Right lobe of liver (tissue), 6 donors: ENCODE measurements at places on chromosomes 1 and 21. TPM values are rescaled to one million over a fixed set of nuclear protein-coding genes. Genes with fewer than 3 reads are reported as not detected.

The SHISA4 gene
- total RNA-seq = 3.6 TPM

The ZNF593OS gene
- not detected for total RNA-seq

DNA sequence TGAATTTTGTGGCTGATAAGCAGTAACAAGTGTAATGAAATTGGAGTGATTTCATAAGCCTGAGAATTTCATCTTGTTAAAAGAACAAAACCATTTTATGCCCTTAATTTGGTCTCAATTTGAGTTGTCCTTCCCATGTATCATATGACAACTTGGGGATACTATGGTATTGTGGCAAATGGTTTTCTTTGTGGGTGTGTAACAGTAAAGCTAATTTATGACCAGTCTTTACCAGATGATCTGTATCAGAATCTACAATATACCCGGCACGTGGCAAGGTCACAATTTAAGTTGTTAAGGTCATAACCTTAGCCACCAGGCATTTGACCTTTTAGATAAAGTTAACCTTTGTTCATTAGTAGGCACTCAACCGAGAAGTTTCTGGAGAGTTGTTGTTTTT lies 9.1 kb downstream of the NFIA start:
- peak overlapping the region; percentile 6 for H3K4me3 ChIP-seq
- peak overlapping the region; percentile 47 for H3K27ac ChIP-seq
- no peaks in the 10 kb centered on the region for H3K27me3 ChIP-seq

- no peak overlapping the region for H3K27ac ChIP-seq
- H3K27me3 ChIP-seq = no peaks in the 10 kb centered on the region
- no peak overlapping the region for H3K4me3 ChIP-seq
- peak; percentile 60 for DNase-seq
These were observed 25.5 kb downstream of the CAPN9 start for GRCh38 chr1:230772457-230773395.

DNA sequence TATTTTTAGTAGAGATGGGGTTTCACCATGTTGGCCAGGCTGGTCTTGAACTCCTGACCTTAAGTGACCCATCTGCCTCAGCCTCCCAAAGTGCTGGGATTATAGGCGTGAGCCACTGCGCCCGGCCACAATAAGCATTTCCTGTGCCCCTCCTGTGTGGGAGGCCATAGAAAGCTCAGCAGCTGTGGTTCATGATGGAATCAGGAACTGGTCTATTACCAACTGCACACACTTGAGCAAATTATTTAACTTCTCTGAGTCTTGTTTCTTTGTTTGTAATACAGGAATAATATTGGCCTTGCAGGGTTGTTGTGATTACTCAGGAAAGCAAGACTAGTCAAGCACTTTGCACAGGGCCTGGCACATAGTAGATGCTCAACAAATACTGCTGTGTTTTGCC lies 15.0 kb downstream of the RHBG start:
- no peak overlapping the region for H3K27ac ChIP-seq
- no peak overlapping the region for H3K4me3 ChIP-seq
- H3K4me1 ChIP-seq = no peaks in the 10 kb centered on the region

- DNase-seq = no peak
- H3K36me3 ChIP-seq = peaks cover 55% of the 10 kb centered on the region
- no peak overlapping the region for H3K27ac ChIP-seq
- H3K27me3 ChIP-seq = no peaks in the 10 kb centered on the region
- H3K4me3 ChIP-seq = no peak overlapping the region
These were observed 36.8 kb downstream of the DHRS3 start for GRCh38 chr1:12581179-12581578.

DNA sequence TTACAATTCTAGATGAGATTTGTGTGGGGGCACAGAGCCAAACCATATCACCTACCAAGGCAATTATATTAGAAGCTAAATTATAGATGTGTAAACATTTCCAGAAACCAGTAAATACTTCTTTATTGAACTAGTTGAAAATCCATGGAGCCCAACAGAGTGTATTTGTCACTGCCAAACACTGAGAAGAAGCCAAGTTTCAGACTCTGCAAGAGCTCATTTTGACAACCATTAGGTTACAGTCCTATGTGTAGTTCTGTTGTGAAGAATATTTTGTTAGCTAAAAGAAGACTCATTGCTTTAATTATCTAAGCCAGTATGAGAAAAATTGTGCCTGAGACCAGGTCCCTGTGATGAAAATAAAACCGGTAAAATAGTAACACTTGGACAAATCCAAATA lies 358.9 kb upstream of the SGIP1 start:
- H3K4me3 ChIP-seq = no peak overlapping the region
- DNase-seq = no peak

- DNase-seq = no peak
- H3K27ac ChIP-seq = no peak overlapping the region
These were observed 47.6 kb upstream of the ABCG1 start for GRCh38 chr21:42171091-42172053.

DNA sequence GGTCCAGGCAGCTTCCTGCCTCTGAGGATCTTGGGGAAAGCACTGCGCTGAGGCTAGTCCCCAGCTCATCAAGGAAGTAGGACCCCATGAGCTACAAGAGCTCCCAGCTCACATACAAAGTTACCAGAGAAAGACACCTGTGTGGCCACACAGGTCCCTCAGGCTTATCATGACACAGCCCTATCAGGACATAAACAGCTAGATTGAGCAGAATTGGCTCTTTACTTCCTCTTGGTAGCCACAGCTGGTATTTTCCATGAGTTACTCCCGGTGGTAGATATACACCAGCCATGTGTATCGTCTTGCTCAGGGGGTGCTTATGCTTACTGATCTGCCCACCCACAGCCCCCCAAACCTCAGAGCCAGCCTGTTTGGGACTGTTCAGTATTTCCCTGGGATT lies 1.2 kb downstream of the LENEP start:
- no peaks in the 10 kb centered on the region for H3K36me3 ChIP-seq
- no peaks in the 10 kb centered on the region for H3K27me3 ChIP-seq
- peaks cover 5% of the 10 kb centered on the region for H3K4me1 ChIP-seq
- H3K4me3 ChIP-seq = no peak overlapping the region

DNA sequence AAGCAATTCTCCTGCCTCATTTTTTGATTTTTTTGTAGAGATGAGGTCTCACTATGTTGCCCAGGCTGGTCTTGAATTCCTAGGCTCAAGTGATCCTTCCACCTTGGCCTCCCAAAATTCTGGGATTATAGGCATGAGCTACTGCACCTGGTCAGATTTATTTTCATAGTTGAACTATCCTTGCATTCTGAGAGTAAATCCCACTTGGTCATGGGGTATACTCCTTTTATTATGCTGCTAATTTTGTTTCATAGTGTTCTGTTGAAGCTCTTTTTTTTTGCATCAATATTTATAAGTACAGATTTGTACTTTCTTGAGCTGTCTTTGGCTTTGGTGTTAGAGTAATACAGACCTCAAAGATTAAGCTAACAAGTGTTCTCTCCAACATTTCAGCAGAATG lies 12.8 kb upstream of the CCSAP start:
- H3K4me3 ChIP-seq = no peak overlapping the region
- no peaks in the 10 kb centered on the region for H3K36me3 ChIP-seq
- no peak overlapping the region for H3K27ac ChIP-seq

- no peak overlapping the region for H3K4me3 ChIP-seq
- H3K27me3 ChIP-seq = no peaks in the 10 kb centered on the region
- no peak overlapping the region for H3K27ac ChIP-seq
- H3K36me3 ChIP-seq = no peaks in the 10 kb centered on the region
- no peaks in the 10 kb centered on the region for H3K4me1 ChIP-seq
- no peak for DNase-seq
These were observed 289.1 kb downstream of the TGFB2 start for GRCh38 chr1:218634212-218634611.
